ENCODE measurements at places on chromosomes 1 and 21. TPM values are rescaled to one million over a fixed set of nuclear protein-coding genes. Genes with fewer than 3 reads are reported as not detected.

CFHR4 gene
- 0.42 TPM for total RNA-seq

MATN1 gene
- total RNA-seq = 0.24 TPM

GCSAML gene
- total RNA-seq = not detected

DNA sequence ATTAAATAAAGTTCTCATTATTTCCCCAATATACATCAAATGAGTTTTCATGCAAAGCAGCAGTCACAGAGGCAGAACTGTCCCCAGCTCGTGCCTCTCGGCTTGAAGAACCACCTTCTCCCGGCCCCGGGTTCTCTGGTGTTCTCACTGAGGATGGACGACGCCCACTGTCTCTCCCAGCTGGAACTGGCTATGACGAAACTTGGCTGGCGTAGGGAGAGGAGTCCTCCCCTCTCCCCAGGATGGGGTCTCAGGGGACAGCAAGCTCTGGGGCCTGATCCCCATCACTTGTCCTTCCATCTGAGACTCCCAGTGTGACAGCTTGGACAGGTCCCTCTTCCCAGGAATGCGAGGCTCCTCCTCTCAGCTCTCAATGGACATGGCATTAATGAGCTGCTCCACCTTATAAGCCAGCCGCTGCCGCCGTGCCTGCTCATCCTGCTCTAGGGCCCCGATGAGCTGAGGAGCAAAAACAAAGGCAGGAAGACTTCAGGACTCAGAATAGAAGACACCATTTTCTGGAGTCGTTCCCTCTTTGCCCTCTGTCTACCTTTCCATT is 116.0 kb upstream of the CD34 start:
- no peak for DNase-seq

DNA sequence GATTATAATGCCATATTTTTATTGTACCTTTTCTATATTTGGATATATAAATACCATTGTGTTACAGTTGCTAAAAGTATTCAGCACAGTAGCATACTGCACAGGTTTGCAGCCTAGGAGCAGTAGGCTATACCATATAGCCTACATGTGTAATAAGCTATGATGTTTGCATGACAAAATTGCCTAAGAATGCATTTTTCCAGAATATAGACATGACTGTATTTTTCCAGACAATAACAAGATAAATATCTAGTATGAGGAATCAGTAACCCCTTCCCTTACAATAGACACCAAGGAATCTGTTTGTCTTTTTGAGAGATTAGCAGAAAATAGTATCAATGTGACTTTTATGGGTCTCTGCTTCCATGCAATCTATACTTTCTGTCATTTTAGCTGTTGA is 228.6 kb downstream of the GRIK1 start:
- DNase-seq = no peak

- DNase-seq = no peak
Measured at GRCh38 chr1:116095027-116095426, 16.2 kb upstream of the MAB21L3 start.

DNA sequence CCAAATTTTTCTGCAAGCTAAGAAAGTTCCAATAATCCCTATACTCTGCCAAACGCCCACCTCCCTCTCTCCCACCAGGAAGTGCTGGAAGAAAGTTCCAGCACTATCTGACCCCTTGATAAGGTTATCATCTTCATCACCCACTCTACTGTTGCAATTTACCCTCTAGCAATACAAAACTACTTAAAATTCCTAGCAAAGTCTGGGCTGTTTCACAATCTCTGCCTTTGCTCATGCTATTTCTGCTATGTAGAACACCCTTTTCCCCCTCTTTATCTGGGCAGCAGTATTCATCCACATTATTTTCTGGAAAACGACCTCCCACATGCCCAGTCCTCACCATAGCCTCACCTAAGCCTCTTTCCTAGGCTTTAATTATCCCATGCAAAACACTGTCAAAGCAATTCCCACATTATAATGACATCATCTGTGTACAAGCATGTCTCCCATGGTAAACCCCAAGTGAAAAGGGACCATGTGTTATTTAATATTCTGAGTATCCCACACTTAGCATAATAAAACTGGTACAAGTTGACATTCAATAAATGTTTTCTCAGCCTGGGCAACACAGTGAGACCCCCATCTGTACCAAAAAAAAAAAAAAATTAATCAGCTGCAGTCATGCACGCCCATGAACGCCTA is 12.0 kb downstream of the F11R start:
- DNase-seq = no peak

DNA sequence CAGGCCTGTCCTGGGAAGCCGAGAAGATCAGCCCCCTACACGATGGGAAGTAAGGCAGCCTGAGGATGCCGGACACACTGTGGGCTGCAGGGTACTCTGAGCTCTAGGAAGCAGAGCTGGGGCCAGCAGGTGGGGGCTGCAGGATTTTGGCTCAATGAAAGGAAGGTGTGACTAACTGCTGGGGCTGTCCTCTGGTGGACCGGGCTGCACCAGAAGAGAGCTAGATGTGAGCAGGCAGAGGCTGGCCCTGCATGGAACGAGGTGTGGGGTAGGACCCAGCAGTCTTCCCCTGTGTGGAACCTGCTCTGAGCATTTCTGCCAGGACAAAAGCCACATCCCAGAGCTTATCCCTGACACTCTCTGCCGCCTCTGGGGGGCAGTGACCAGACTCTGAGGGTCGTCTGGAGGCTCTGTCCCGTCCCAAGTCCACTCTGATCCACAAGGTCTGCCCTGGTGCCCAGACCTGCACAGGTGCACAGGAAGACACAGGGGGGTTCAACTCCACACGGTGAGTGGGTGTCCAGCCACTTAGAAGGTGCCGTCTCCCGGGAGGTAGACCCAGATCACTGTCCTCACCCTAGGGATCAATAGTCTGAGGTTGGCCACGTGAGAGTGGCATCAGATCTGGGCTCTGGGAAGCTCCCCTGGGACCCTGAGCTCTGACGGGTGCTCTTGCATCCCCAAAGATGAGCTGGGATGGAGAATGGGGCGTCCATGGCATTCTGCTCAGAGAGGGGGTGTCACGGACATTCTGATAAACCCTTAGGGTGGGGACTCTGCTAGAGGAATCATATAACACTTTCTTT is 187.6 kb upstream of the VAMP3 start:
- peak; percentile 33 for DNase-seq

- no peak for DNase-seq
Measured at GRCh38 chr1:55413286-55413685, 198.1 kb upstream of the USP24 start.

- no peak for DNase-seq
Measured at GRCh38 chr1:16189003-16189402, 23.4 kb downstream of the ARHGEF19 start.

DNA sequence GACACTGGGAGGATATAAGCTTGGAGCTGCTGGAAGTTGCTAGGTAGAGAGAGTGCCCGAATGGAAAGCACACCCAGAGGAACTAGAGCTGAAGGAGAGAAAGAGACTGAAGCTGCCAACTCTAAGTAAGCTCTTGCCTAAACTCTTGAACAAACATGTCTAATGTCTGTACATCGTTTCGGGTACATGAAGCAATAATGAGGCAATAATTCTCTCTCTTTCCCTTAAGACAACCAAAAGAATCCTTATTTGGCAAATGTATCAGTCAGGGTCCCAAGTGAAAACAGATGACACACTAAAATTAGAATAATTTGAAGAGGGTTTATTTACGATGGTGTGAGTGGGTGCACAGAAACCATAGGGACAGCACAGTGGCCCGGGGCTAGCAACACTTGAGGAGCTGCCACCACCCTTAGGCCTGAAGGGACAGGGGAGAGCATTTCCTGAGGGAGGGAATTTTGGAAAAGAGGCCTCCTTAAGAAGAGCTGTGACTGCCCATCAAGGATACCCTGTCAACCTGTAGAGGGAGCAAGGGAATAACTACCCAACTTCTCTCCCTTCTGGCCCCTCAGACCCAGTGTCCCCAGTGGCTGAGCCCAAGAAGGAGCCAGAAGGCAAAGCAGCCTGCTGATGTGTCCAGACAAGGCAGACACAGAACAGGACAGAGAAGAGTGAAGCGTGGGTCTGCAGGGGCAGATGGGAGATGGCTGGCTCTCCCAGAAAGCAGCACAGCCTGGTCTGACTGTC is 36.1 kb upstream of the KHDRBS1 start:
- peak; percentile 67 for DNase-seq

DNA sequence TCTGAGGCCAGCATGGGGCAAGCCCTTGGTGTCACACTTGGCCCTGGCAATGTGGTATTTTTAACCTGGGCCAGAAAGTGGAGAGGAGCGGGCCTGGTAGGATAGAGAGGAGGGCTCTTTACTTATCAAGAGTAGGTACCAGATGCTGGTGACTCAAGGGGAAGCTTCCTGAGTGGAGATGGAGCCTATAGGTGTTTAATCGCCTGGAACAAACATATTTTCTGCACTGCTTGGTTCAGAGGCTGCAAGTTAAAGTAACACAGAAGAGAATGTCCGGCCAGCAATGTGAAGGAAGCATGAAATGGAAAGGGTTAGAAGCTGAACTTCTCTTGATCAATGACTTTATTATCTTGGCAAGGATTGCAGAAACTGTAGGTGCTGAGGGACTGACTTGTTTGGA is 74.3 kb downstream of the DDR2 start:
- DNase-seq = no peak
